ENCODE measurements at places on chromosomes 16 and 17. TPM values are rescaled to one million over a fixed set of nuclear protein-coding genes. Genes with fewer than 3 reads are reported as not detected.

Gene CFAP52
- not detected for total RNA-seq

Gene ITGAD
- total RNA-seq, result 0.28 TPM

Gene KRT31
- total RNA-seq, result not detected

Gene ABI3
- total RNA-seq, result 86.4 TPM

GRCh38 chr17:37488607-37489196 lies 989 bp upstream of the DUSP14 start:
- peaks cover 2% of the 10 kb centered on the region for H3K36me3 ChIP-seq
- DNase-seq, result peak; percentile 59
- peak overlapping the region; percentile 91 for H3K27ac ChIP-seq
- no peaks in the 10 kb centered on the region for H3K27me3 ChIP-seq
- peaks cover 25% of the 10 kb centered on the region for H3K4me1 ChIP-seq

GRCh38 chr16:20726661-20727060 lies 15.0 kb downstream of the THUMPD1 start:
- no peak for DNase-seq
- no peak overlapping the region for H3K27ac ChIP-seq
- H3K4me3 ChIP-seq, result no peak overlapping the region
- peaks cover 2% of the 10 kb centered on the region for H3K36me3 ChIP-seq

- no peaks in the 10 kb centered on the region for H3K4me1 ChIP-seq
- peaks cover 29% of the 10 kb centered on the region for H3K27me3 ChIP-seq
Measured at GRCh38 chr17:65254166-65254565, 117.0 kb downstream of the RGS9 start.

DNA sequence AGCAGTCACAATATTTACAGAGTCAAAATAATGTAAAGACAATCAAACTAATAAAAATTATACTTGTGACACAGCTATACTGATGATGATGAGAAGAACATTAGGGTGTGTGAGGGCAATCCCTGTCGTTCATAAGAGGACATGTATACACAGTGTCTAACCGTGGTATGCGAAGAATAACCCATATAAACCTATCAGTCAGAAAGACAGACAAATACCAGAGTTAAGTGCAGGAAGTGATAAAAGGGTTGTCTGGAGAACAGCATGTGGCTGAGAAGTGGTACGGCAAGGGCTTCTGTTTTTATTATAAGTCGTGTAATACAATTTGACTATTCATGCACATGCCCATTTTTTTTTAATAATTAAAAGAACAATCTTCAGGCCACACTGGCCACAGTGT lies 46.7 kb downstream of the LMF1 start:
- H3K4me1 ChIP-seq, result no peaks in the 10 kb centered on the region
- H3K36me3 ChIP-seq, result peaks cover 7% of the 10 kb centered on the region
- no peak for DNase-seq
- no peak overlapping the region for H3K4me3 ChIP-seq
- no peak overlapping the region for H3K27ac ChIP-seq

DNA sequence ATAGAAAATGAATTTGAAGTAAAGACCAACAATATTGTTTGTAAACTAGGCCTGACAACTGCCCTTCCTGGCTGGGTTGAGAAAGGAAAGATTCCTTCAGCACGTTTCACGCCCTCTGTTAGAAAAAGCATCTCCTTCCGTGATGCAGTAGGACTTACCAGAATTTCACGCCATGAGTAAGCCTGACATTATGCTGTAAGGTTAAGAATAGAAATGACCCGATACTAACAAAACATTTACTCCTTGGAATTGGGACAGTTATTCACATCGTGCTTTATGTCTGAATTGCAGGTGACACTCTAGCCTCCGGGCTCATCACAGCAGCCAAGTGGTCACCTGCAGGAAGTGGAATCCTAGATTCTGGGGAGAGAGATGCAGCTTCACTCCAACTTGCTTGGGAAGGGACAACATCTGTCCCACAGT lies 17.5 kb downstream of the MARCHF10 start:
- no peak overlapping the region for H3K4me3 ChIP-seq
- peaks cover 1% of the 10 kb centered on the region for H3K36me3 ChIP-seq
- peaks cover 8% of the 10 kb centered on the region for H3K4me1 ChIP-seq
- no peak overlapping the region for H3K27ac ChIP-seq
- DNase-seq, result no peak

DNA sequence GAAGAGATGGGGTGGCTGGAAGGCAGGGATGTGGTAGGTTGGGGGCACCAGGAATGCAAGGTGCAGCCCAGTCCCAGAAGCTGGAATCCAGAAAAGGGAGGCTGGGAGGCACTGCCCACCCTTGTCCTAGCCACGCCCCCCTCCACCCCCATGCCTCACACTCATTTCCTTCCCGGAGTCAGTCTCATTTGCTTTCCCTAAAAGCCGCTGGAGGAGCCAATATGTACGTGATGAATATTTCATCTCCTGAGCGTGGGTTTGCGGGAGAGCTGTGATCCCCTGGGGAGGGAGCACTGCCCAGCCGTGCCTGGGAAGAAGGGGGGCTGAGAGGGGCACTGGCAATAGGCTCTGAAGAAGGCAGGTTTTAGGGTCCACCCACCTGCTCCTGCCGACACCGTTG lies 124.5 kb upstream of the LHX1 start:
- DNase-seq, result no peak
- H3K27ac ChIP-seq, result no peak overlapping the region
- H3K4me1 ChIP-seq, result peaks cover 2% of the 10 kb centered on the region
- peaks cover 62% of the 10 kb centered on the region for H3K27me3 ChIP-seq
- no peak overlapping the region for H3K4me3 ChIP-seq

GRCh38 chr17:81186203-81186602 lies 20.2 kb upstream of the AATK start:
- H3K27me3 ChIP-seq, result peaks cover 6% of the 10 kb centered on the region
- no peaks in the 10 kb centered on the region for H3K36me3 ChIP-seq
- no peak overlapping the region for H3K27ac ChIP-seq
- DNase-seq, result no peak
- H3K4me3 ChIP-seq, result no peak overlapping the region

DNA sequence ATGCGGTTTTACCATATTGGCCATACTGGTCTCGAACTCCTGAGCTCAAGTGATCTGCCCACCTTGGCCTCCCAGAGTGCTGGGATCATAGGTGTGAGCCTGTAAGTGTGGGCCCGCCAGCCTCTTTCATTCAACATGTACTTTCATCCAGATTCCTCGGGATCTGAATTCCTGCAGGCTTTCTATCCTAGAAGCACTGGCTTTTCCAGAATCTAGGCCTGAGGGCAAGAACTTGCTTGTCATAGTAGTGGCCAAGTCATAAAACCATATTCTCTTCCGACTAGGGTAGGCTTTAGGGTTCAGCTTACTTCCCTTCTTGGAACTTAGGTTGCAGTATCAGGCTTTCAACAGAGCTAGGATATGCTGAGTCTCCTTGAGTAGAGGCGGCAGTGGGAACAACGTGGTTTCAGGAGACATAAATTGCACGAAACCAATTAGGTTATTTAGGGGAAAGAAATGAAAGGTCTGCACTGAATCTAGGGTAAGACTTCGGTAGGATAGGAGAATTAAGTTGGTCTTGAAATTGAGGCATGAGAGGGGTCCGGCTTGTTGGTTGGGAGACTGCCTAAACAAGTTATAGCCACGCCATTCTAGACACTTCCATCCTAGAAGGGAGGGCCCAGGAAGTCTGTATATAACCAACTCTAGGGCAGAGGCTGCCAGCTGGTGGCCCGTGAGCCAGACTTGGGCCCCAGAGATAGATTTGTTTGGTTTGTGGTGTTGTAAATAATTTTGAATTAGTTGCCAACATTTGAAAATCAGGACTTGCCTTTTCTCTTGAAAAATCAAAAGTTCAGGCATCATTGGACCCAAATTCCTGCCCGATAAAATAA lies 15.6 kb downstream of the SLC7A6 start:
- peak overlapping the region; percentile 41 for H3K4me3 ChIP-seq
- peak overlapping the region; percentile 82 for H3K27ac ChIP-seq
- peaks cover 35% of the 10 kb centered on the region for H3K36me3 ChIP-seq
- no peaks in the 10 kb centered on the region for H3K27me3 ChIP-seq

DNA sequence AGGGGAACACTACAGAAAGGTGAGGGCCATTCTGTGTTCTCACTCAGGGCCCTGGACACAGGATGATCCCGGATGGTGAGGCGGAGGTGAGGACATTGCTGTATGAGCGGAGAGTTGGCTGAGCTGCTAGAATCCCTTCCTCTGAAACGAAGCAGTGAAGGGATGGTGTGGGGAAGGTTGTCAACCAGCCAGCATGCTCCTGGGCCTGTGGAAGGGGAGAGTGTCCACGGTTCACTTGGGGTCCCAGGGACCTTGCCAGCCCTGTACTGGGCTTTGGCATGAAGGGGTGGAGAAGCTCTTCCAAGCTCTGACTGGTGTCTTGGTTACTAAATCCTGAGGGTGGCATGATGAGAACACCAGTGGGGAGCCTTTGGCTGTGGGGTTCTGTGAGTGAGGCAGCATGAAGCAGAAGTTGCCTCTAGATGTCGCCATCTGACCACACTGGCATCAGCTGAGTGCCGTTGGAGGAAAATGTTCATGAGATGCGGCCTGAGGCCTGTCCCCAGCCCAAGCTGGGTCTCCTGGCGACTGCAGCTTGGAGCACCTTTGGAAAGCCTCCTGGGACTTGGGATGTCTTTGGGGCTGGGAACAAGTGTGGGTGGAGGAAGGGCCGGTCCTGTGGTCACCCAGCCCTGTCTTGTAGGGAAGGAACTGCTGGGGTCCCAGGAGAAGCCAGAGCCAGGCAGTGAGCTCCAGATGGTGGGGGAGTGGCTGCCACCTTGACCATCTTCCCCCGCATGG lies 14.8 kb downstream of the PDP2 start:
- no peak overlapping the region for H3K27ac ChIP-seq
- H3K27me3 ChIP-seq, result peaks cover 3% of the 10 kb centered on the region
- peak; percentile 64 for DNase-seq
- H3K36me3 ChIP-seq, result peaks cover 2% of the 10 kb centered on the region
